ENCODE measurements at places on chromosomes 5 and 9. TPM values are rescaled to one million over a fixed set of nuclear protein-coding genes. Genes with fewer than 3 reads are reported as not detected.

The TAS2R1 gene
- total RNA-seq, result not detected

The MAP1B gene
- 0.05 TPM for total RNA-seq

The NUTM2F gene
- not detected for total RNA-seq

The PCDHA9 gene
- not detected for total RNA-seq

The SYK gene
- total RNA-seq, result 7.7 TPM

The DMGDH gene
- total RNA-seq, result 2.2 TPM

The BRIX1 gene
- 24.4 TPM for total RNA-seq

The SHOC1 gene
- not detected for total RNA-seq

DNA sequence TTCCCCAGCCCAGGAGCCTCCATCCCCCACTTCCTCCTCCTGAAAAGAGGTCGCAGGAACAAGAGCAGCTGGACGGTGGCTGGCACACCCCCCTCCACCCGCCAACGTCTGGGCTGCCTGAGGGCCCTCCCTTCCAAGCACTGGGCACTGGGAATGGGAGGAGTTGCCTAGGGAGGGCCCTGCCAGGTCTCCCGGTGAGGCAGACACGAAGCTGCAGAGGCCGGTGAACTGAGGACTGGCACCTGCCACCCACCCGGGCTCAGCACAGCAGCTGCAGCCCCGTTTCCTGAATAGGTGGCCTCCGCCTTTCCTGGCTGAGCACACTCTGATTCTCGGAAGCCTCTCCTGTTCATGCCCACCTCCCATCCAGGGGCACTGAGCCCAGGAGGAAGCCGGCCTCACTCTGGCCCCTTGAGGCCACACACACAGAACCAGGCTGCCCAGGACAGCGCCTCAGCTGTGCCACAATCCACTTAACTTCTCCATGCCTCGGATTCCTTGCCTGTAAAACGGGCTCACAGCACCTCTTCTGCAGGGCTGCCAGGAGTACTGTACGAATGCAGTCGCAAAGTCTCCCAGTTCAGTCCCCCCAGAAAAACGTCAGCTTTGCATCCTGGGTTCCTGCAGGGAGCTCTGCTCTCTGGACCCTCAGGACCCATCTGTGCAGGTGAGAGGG, 1.3 kb downstream of the NPDC1 start:
- DNase-seq, result no peak
- no peaks in the 10 kb centered on the region for H3K36me3 ChIP-seq
- H3K4me3 ChIP-seq, result peak overlapping the region; percentile 90
- peaks cover 14% of the 10 kb centered on the region for H3K27me3 ChIP-seq

DNA sequence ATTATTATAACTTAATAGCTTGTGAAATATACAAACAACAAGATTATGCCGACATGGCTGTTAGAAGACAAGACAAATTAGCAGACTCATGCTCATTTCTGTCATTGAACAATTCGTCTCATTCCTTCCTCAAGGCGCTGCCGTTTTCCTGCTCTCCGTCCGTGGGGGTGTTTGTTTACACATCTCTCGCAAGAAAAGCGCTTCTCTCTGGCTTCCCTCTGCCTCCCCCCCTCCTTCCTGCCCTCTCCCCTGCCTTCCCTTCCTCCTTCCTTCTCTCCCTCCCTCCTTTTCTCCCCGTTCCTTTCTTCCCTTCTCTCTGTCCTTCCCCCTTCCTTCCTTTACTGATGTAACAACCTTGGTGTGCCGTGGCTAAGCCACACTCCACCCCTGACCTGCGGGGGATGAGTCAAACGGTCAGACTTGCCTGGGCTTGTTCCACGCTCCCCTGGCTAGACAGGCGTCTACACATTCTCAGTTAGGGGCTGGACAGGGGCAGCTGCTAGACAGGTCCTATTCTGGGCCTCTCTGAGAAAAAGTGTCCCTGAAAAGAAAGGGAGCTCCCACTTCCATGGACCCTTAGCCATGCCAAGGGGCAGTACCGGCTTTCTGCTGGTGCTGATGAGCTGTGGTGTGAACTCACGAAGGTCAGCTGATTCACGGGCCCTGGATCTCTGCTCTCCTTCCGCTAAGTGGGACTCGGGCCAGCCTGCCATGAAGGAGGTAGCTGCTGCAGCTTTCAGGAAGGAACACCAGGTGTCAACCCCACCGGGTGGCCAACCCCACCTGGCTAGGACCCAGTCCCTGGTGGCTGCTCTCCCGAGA, 32.0 kb upstream of the SPTLC1 start:
- H3K4me3 ChIP-seq, result no peak overlapping the region
- DNase-seq, result no peak

- no peak for DNase-seq
- peaks cover 4% of the 10 kb centered on the region for H3K27me3 ChIP-seq
- peaks cover 3% of the 10 kb centered on the region for H3K4me1 ChIP-seq
Observed at GRCh38 chr9:135973277-135974219, 12.4 kb upstream of the UBAC1 start.

GRCh38 chr5:126525630-126526245, 69.3 kb downstream of the ALDH7A1 start:
- H3K36me3 ChIP-seq, result no peaks in the 10 kb centered on the region
- H3K27ac ChIP-seq, result no peak overlapping the region
- no peak overlapping the region for H3K4me3 ChIP-seq
- no peaks in the 10 kb centered on the region for H3K27me3 ChIP-seq

- no peaks in the 10 kb centered on the region for H3K36me3 ChIP-seq
- H3K4me3 ChIP-seq, result no peak overlapping the region
- H3K4me1 ChIP-seq, result no peaks in the 10 kb centered on the region
Observed at GRCh38 chr5:57937025-57937424, 454.4 kb upstream of the ACTBL2 start.

GRCh38 chr5:31251032-31251431, 57.5 kb downstream of the CDH6 start:
- H3K27me3 ChIP-seq, result no peaks in the 10 kb centered on the region
- H3K27ac ChIP-seq, result no peak overlapping the region
- H3K4me1 ChIP-seq, result no peaks in the 10 kb centered on the region

DNA sequence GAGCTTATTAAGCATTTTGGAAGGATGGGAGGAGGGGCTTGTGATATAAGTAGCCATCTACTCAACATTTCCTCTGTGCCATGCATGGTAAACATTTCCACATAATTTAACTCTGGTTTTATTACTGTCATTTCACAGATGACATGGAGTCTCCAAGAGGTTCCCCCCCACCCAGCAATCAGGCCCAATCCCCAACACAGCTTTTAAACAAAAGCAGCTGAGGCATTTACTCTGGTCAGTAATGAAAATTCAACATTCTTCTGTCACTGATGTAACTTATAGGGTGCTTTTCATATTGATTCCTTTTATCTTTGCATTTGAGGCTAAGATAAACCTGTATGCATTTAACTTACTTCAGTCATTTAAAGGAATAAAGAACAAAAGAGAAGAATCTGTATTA, 128.1 kb downstream of the COL23A1 start:
- peaks cover 26% of the 10 kb centered on the region for H3K27me3 ChIP-seq
- no peak overlapping the region for H3K27ac ChIP-seq
- peaks cover 2% of the 10 kb centered on the region for H3K36me3 ChIP-seq
- no peaks in the 10 kb centered on the region for H3K4me1 ChIP-seq
- no peak for DNase-seq

DNA sequence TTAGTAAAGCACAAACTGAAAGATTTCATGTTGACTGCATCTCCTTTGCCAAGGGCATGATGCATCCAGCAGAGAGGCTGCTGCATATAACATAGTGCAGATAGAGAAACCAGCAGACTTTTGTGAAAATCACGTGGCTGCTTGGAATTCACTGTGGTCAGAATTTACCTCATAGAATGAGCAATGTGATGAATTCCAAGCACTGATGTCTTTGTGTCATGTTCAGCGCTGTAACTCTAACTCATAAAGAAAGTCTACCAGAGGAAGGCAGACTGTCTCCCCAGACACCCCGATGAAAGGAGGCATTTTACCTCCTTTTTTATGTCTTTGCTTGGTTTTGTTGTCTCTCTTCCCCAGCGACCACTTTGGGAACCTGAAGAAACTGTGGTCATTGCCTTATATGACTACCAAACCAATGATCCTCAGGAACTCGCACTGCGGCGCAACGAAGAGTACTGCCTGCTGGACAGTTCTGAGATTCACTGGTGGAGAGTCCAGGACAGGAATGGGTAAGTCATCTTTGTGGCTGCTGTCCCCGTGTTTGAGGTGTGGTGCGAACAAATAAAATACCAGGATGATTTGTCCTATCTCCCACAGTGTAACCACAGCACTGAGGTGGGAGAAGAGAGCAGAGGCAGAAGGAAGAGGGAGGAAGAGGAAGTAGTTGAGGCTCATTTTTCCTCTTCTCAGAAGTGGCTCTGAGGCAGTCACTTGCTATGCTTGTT, 42.0 kb downstream of the ITK start:
- peaks cover 14% of the 10 kb centered on the region for H3K36me3 ChIP-seq
- peak overlapping the region; percentile 77 for H3K4me3 ChIP-seq
- no peaks in the 10 kb centered on the region for H3K27me3 ChIP-seq
- H3K27ac ChIP-seq, result peak overlapping the region; percentile 88
- DNase-seq, result no peak

DNA sequence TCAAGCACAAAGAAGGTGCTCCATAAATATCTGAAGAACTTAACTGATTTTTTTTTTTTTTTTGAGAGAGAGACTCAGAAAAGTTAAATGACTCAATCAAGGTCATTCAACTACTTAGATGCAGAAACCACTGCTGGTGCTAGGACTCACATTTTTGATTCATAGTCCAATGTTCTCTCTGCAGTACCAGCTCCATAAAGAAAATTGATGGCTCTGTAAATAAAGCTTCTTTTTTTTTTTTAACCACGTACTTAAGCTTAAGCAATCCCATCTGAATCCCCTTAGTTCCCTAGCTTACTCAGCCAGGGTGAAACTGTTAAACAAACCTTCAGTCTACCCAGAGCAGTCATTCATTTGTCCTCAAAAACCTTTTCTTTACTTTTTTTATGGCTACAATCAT, 657.0 kb upstream of the WWC1 start:
- H3K36me3 ChIP-seq, result no peaks in the 10 kb centered on the region
- H3K4me3 ChIP-seq, result no peak overlapping the region
- no peak for DNase-seq
- no peaks in the 10 kb centered on the region for H3K27me3 ChIP-seq
- H3K4me1 ChIP-seq, result no peaks in the 10 kb centered on the region
- H3K27ac ChIP-seq, result no peak overlapping the region

GRCh38 chr5:133842846-133843611, 125.4 kb downstream of the C5orf15 start:
- no peak for DNase-seq
- peaks cover under 1% of the 10 kb centered on the region for H3K4me1 ChIP-seq
- H3K27me3 ChIP-seq, result peaks cover 65% of the 10 kb centered on the region
- H3K27ac ChIP-seq, result no peak overlapping the region
- no peaks in the 10 kb centered on the region for H3K36me3 ChIP-seq

- no peak overlapping the region for H3K4me3 ChIP-seq
- no peaks in the 10 kb centered on the region for H3K36me3 ChIP-seq
- H3K27me3 ChIP-seq, result peaks cover 16% of the 10 kb centered on the region
- no peak overlapping the region for H3K27ac ChIP-seq
- DNase-seq, result no peak
Observed at GRCh38 chr5:169416583-169417196, 115.8 kb upstream of the SLIT3 start.

GRCh38 chr5:67815455-67816391, 399.8 kb upstream of the PIK3R1 start:
- no peak overlapping the region for H3K27ac ChIP-seq
- DNase-seq, result no peak
- no peak overlapping the region for H3K4me3 ChIP-seq
- H3K27me3 ChIP-seq, result peaks cover 21% of the 10 kb centered on the region
- H3K36me3 ChIP-seq, result no peaks in the 10 kb centered on the region
- H3K4me1 ChIP-seq, result no peaks in the 10 kb centered on the region

Measured in T-helper 17 cell (primary cell).